Upper lobe of left lung (tissue), 6 donors: ENCODE measurements at places on chromosomes 1 and 21. TPM values are rescaled to one million over a fixed set of nuclear protein-coding genes. Genes with fewer than 3 reads are reported as not detected.

Gene FNDC5
- total RNA-seq: 1.3 TPM

Gene CHRM3
- 6.3 TPM for total RNA-seq

Gene ADORA1
- 5.4 TPM for total RNA-seq

Gene NOS1AP
- 16.4 TPM for total RNA-seq

Gene ITGB2
- total RNA-seq: 148 TPM

GRCh38 chr1:191536791-191537429 lies 621.4 kb upstream of the RGS18 start:
- H3K27ac ChIP-seq: no peak overlapping the region
- no peaks in the 10 kb centered on the region for H3K27me3 ChIP-seq

- H3K27ac ChIP-seq: no peak overlapping the region
- H3K36me3 ChIP-seq: peaks cover 42% of the 10 kb centered on the region
- H3K27me3 ChIP-seq: no peaks in the 10 kb centered on the region
- no peak overlapping the region for H3K4me3 ChIP-seq
Observed at GRCh38 chr1:151024540-151025146, 11.7 kb upstream of the BNIPL start.

DNA sequence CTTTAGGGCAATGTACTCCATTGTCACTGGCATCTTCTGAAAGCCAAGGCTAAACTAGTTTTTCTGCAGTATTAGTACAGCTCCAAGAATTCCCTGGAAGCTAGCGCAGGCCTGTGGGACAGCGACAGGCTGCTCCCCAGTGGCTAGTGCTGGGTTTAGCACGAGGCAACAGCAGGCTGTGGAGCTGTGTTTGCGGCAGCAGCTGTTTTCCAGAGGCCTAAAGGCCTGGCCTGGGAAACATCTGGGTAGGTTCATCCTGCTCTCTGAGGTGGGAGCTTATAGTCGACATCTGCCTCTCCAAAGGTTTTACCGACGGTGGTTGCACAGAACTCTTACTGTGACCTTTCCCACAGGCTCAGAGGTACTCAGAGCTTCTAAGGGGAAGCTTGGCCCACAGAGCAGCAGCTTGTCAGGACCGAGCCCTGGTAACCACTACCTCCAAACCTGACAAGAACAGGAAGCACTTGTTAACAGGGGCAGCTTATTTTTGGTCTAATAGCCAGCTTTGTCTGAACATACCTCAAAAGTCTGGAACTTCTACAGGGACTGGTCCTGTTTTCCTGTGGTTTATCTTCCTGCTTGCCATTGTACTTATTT lies 17.2 kb downstream of the CC2D1B start:
- H3K36me3 ChIP-seq: peaks cover 13% of the 10 kb centered on the region
- no peak overlapping the region for H3K27ac ChIP-seq
- H3K4me1 ChIP-seq: no peaks in the 10 kb centered on the region
- no peak overlapping the region for H3K4me3 ChIP-seq

GRCh38 chr1:203281033-203281432 lies 24.3 kb upstream of the BTG2 start:
- H3K27me3 ChIP-seq: no peaks in the 10 kb centered on the region
- no peak overlapping the region for H3K27ac ChIP-seq
- no peak overlapping the region for H3K4me3 ChIP-seq

GRCh38 chr1:231857609-231858135 lies 231.1 kb downstream of the DISC1 start:
- DNase-seq: no peak
- no peaks in the 10 kb centered on the region for H3K36me3 ChIP-seq
- H3K4me3 ChIP-seq: no peak overlapping the region
- no peak overlapping the region for H3K27ac ChIP-seq
- H3K27me3 ChIP-seq: no peaks in the 10 kb centered on the region

DNA sequence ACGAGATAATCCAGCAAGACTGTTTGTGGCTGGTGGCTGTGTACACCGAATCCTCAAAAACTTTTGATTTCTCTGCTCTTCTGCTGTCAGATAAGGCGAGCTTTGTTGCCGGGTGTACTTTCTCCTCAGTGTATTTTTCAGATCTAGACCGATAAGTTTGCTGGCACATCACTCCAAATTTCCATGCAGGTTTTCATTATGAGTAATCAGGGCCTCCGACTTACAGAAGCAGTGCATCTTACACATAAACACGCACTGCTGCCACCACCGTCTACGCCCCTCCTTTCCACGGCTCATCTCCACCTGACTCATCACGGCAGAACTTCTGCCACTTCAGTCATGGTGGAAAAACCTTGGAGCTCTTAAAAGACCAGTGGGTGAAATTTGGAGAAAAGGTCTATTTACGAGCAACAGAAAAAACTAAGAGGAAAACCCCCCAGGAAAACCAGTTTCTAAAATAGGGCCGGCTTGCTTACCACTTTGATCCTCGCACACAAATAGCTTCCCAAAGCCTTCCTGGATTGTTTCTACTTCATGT lies 7.7 kb downstream of the ZBTB21 start:
- no peaks in the 10 kb centered on the region for H3K27me3 ChIP-seq
- no peak overlapping the region for H3K4me3 ChIP-seq
- DNase-seq: no peak
- no peak overlapping the region for H3K27ac ChIP-seq
- H3K4me1 ChIP-seq: no peaks in the 10 kb centered on the region

DNA sequence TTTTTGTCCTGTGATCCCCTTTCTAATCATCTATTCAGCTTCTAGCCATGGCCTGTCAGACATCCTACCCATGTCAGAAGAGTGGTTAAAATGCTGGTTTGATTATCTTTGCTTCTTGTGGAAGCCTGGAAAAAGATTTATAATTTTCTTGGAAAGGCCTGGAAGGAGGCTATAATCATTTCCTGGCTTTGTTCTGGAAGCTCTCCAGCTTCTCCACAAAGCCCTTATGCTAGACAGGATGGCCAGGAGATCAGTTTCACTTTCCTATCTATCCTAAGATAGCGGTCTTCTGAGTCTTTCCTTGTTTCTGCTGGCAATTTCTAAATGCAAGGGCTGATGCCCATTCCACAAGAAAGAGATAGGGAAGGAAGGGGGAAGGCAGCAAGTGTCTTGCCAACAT lies 90.9 kb upstream of the SLC44A3 start:
- no peaks in the 10 kb centered on the region for H3K27me3 ChIP-seq
- H3K27ac ChIP-seq: peak overlapping the region; percentile 45
- peaks cover 4% of the 10 kb centered on the region for H3K4me1 ChIP-seq
- no peaks in the 10 kb centered on the region for H3K36me3 ChIP-seq
- no peak for DNase-seq

DNA sequence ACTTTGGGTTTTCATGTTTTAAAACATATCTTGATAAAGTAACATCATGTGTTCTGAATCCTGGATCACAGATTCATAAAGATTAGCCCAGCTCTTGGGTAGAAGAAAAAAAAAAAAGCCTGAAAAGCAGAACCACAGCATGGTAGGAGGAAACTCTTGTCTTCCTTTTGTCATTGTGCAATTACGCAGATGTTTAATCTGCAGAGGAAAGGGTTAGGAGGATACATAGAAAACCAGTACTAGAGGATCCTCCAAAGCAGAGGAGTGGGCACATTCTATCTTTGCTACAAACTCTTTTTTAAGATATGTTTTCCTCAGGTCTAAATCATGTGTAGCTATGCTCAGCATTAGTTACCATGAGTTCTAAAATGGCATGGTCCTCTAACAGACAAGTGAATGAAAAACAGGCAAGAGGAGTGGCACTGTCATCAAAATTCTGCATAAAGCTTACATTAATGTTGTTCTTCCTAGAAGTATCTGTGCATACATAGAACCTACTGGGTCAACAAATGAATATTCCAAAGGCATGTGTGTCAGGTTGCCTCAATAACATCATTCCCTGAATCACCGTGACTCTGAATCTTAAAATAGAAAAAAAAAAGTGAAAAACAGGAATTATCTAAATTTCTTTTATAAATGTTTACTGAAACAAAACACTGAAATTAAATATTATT lies 107.0 kb downstream of the NME7 start:
- H3K36me3 ChIP-seq: no peaks in the 10 kb centered on the region
- DNase-seq: no peak
- H3K4me3 ChIP-seq: no peak overlapping the region
- H3K27me3 ChIP-seq: no peaks in the 10 kb centered on the region
- no peaks in the 10 kb centered on the region for H3K4me1 ChIP-seq

DNA sequence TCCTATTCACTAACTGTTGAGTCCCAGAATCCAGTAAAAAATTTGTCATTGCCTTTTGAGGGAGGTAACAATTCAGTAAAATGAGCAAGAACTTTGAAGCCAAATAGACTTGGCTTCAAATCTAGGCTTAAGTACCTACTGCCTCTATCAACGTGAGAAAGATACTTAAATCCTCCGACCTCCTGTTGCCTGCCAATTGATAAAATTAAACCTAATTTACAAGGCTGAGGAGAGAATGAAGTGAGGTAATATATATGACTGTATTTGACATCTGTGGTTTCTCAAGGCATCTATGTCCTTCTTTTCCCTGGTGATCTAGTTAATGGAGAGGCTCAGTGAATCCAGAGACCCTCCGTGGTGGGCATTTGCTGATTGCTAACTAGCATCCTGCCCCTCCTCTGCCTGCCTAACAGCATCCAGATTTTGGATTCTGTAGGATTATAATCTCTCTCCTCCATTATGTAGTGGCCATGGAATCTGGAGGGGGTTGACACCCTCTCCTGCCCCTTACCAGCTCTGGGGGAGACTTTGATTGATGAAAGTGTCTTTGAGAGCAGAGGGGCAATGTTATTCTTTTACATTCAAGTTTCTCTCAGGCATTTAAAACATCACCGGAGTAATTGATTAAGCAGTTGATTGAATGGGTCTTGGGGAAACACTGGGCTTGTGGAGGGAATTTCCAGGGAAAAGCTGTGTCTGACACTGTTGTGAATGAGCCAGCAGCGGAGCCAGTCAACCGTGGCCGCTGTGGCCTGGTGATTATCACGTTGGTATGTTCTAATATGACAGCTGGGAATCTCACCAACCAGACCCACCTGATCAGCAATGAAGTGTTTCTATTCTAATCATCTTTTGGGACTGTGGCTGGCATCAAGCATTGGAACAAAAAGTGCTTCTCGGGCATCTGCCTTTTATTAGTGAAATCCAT lies 140.7 kb upstream of the FAM78B start:
- no peak for DNase-seq
- H3K36me3 ChIP-seq: no peaks in the 10 kb centered on the region

- H3K27me3 ChIP-seq: no peaks in the 10 kb centered on the region
- no peaks in the 10 kb centered on the region for H3K4me1 ChIP-seq
- H3K4me3 ChIP-seq: no peak overlapping the region
- no peak overlapping the region for H3K27ac ChIP-seq
- DNase-seq: no peak
Observed at GRCh38 chr1:163544441-163544840, 222.7 kb downstream of the NUF2 start.

DNA sequence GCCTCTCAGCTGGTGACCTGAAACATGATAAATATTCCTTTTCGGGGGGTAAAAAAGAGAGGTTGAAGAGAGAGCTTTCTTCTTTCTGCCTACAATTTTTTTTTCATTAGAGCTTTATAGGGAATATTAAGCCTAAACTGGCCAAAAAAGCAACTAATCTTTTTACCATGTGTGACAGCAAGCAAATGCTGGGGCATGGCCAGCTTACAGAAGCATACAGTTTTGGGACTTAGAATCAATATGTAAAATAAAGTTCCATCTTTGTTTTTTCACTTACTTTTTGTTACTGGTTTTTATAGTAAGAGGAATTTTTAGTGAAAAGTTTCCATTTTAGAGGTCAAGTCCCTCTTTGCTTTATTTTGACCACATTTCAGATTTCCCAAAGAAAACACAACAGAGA lies 301.2 kb upstream of the DEPDC1 start:
- no peak for DNase-seq
- H3K4me1 ChIP-seq: no peaks in the 10 kb centered on the region
- H3K27ac ChIP-seq: no peak overlapping the region
- H3K27me3 ChIP-seq: no peaks in the 10 kb centered on the region
- no peak overlapping the region for H3K4me3 ChIP-seq
- no peaks in the 10 kb centered on the region for H3K36me3 ChIP-seq

DNA sequence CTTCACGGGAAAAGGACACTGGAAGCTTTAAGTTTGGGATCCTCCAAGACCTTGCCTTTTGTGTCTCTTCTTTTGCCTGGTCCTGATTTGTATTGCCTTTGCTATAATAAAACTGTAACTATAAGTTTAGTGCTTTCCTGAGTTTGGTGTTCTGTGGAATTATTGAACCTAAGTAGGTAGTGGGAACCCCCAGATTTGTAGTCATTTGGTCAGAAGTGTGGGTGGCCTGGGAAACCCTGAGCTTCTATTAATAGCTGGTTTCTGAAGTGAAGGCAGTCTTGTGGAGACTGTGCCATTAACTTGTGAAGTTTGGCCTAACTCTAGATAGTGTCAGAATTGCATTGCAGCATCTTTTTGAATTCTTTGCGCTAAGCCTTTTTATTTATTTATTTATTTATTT lies 6.8 kb upstream of the MYCL start:
- H3K27ac ChIP-seq: no peak overlapping the region
- no peaks in the 10 kb centered on the region for H3K4me1 ChIP-seq
- no peak for DNase-seq
- H3K27me3 ChIP-seq: no peaks in the 10 kb centered on the region

- H3K4me1 ChIP-seq: no peaks in the 10 kb centered on the region
- no peaks in the 10 kb centered on the region for H3K27me3 ChIP-seq
- no peak overlapping the region for H3K4me3 ChIP-seq
- no peak for DNase-seq
Observed at GRCh38 chr21:45463871-45464270, 58.9 kb downstream of the COL18A1 start.
